ENCODE measurements at places on chromosomes 6 and 20.

- no peak for DNase-seq
Observed at GRCh38 chr6:112245511-112246203, 8.7 kb downstream of the LAMA4 start.

DNA sequence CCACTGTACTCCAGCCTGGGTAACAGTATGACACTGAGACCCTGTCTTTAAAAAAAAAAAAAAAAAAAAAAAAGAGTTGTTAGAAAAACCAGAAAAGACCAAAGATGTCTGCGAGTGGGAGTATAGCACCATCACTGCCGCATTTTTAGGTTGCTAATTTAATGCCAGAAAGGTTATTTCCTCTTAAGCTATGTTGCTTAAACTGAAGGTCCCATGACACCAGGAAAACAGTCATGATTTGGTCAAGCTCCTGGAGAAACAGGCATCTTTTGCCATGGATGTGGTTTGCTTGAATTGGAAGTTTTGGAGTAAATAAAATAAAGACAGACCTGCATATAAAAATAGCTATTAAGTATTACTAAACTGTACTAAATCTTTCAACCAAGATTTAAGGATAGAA lies 68.3 kb upstream of the TNFRSF21 start:
- no peak for DNase-seq

DNA sequence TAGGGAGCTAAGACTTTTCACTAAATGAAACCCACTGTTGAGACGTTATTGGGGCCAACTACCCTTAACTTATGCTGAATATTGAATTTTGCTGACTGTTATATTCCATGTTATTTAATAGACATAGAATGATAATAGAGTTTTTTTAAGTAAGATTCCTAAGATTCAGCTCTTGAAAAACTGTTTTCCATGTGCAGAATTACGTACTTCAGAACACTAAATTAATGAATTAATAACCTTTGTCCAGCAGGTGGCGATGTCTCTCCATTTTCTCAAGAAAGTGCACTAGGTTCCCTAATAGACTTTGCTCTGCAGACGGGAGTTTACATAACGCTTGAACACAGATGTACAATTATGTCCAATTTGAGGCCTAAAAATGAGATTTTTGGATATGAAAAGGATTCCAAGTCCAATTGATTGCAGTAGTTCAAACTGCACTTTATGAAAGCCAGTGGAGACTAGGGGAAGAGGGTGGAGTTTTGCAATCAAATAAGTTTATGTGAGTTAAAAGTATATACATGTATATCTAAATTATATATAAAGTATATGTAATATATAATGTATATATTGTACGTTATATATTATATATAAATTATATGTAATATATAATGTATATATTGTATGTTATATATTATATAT lies 282.1 kb downstream of the UST start:
- DNase-seq: peak; percentile 82

- DNase-seq: peak; percentile 57
Observed at GRCh38 chr6:41161851-41162552, 914 bp downstream of the TREM2 start.

- no peak for DNase-seq
Observed at GRCh38 chr6:9365378-9365777, 930.0 kb upstream of the SLC35B3 start.

- DNase-seq: no peak
Observed at GRCh38 chr20:40774252-40774651, 85.2 kb upstream of the MAFB start.

DNA sequence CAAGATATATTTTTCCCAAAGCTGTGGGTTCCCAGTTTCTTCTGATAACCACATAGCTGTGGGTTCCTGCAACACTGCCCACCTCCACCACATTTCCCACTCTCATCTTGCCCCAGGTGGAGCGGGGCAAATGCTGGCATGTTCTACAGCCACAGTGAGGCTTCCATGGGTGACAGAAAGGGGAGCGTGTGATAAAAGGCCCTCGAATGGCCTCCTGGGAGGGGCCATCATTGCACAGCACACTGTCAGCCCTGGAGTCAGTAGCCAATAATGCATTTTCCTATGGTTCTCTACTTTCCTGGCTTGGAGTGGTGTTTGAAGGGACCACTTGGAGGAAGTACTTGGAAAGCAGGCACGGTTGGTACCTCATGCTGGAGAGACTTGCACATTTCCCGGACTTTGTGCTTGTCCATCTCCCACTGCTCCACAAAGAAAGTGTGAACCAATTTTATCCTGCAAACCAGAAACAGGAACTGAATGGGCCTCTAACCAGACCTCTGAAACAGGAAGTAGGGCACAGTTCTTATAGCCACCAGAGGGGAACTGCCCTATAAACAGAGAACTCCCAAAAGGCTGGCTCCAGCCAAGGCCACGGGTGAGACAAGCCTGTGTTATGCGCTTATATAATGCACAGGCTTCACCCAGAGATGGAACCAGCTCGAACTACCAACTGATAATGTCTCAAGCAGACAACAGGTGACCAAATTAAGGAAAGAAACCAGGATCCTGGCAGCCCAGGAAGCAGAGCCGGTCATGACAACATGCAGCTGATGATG lies 8.6 kb downstream of the MAP3K5 start:
- peak; percentile 97 for DNase-seq

DNA sequence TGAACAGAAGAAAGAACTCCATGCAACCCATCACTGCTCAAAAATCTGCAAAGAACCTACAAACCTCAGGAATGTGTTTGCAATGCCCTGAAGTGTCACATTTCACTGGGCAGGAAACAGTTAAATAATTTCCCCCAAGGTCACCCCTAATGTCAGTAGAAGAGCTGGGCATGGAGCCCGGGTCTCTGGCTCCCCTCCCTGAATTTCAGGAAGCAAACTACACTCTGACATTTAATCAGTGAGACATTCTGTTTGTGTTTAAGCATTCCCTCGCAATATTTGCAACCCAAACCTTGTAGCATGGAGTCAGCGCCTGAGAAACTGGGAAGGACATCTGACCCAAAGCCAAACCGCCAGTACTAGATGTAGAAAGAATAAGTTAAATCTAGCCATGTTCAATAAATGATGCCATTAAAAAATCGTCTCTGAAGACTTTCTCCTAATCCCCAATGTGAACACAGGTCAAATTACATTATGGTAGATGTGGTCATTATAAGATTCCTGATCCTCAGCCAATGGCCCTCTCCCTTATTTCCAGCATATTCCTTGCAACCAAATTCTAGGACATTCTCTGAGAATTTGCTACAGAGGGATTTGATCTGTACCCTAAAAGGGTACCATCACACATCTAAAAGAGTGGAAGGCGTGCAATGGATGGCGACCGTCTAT lies 91.2 kb upstream of the ADTRP start:
- DNase-seq: no peak

GRCh38 chr6:35065441-35065800 lies 75.7 kb downstream of the TCP11 start:
- no peak for DNase-seq

GRCh38 chr6:115982453-115982852 lies 78.2 kb downstream of the FRK start:
- no peak for DNase-seq

- no peak for DNase-seq
Observed at GRCh38 chr6:15769511-15770018, 106.7 kb upstream of the DTNBP1 start.

All from MV-4-11 (cell line).